Pulmonary artery endothelial cell (primary cell): ENCODE measurements at places on chromosomes 2 and 18.

DNA sequence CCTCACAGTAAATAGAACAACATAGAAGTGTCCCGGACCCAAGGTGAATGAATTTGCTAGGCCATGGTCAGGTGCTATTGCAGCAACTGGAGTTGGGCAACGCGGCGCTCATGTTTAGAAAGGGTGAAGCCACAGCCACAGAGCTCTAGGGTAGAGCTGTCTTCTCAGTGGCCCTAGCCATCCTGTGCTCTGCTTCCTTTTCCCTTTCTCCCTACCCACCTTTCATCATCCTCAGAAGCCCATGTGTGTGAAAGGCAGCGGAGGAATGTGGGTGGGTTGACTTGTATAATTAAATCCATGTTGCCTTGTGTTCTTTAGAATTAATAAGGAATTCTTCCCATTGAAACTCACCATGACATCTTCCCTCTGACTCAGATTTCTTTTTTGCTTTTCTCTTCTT is 336.7 kb downstream of the OSR1 start:
- DNase-seq: no peak

DNA sequence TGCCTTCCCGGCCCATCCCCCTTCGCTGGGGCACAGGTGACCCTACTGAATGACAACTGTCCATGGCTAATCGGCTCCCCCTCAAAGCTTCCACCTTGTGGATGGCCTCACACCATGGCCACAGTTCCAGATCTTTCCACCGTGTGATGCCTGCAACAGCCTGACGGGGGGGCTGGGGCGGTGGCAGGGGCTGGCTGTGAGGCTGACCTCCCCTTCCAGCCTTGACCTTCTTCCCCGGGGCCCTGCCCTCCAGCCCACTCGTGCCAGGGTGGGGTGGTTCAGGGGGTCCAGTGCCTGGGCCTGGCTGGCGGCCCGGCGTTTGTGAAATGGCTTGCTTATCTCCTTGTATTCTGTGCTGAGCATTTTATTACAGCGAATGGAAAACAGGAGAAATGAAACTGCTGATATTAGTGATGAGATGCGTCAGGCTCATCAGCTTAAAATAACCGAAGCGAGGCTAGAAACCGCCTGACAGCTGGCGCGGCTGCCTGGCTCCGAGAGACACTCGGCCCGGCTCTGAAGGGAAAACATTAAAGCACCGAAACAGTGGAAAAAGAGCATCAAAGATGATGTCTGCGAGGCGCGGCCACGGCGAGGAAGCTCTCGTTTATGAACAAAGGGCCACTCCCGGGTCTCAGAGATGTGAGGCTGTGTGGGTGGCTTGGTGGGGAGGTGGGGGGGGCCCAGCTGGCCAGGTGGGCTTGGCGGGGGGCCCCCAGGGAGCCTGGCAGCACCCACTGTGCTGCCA is 916 bp upstream of the PDCD1 start:
- DNase-seq: no peak

- DNase-seq: peak; percentile 13
Measured at GRCh38 chr2:164495491-164496223, 125.6 kb downstream of the GRB14 start.

- DNase-seq: no peak
Measured at GRCh38 chr2:8477552-8478470, 204.0 kb upstream of the ID2 start.

- no peak for DNase-seq
Measured at GRCh38 chr2:33583194-33583938, 15.7 kb downstream of the FAM98A start.

GRCh38 chr2:237056287-237056875 is 29.3 kb upstream of the COPS8 start:
- no peak for DNase-seq

GRCh38 chr18:49400398-49401072 is 59.9 kb downstream of the DYM start:
- no peak for DNase-seq

- DNase-seq: no peak
Measured at GRCh38 chr2:12457831-12458230, 258.9 kb upstream of the TRIB2 start.

- no peak for DNase-seq
Measured at GRCh38 chr2:8259841-8260178, 422.0 kb upstream of the ID2 start.

DNA sequence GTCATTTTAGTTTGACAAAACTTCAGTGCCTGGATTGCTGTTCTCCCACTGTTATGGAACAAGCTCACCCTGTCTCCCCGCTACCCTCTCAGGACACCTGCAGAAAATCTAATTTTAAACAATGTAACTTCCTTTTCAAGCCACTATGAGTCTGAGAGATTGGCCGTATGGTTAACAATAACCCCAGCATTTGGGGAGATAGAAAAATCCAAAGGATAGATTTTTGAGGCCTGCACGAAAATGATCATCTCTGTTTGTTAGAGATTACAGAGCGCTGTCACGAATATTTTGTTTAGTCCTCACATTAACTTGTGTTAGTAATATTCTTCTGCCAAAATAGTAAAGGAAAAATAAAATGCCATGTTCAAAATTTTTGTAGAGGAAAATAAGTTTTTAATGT is 24.7 kb downstream of the CAB39 start:
- DNase-seq: no peak

GRCh38 chr2:215454519-215455246 is 18.8 kb upstream of the FN1 start:
- DNase-seq: no peak

GRCh38 chr2:149399934-149400615 is 69.7 kb downstream of the LYPD6 start:
- no peak for DNase-seq

DNA sequence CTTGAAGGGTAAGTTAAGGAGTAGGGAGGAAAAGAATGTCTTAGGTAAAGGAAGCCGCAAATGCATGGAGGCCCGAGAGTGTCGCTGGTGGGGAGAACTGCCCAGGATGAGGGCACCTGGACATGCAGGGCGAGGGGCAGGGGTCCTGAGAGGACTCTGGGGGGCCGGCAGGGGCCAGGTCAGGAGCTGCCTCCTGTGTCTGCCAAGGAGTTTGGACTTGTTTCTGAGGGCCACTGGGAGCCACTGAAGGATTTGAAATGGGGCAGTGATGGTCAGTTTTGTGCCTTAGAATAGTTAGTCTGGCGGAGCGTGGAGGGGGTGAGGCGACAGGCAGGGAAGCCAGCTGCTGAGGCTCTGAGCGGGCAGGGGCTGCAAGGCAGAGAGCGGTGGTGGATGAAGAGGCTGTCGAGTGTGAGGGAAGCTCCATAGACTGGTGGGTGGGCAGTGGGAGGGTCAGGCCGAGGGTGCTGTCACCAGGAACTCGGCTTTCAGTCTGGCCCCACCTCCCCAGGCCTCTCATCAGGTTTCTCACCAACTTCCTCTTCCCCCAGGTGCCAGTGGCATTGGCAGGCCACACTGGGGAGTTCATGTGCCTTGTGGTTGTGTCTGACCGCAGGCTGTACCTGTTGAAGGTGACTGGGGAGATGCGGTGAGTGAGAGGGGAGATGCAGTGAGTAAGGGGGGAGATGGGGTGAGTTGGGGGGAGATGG is 14.7 kb upstream of the SLC4A3 start:
- no peak for DNase-seq

DNA sequence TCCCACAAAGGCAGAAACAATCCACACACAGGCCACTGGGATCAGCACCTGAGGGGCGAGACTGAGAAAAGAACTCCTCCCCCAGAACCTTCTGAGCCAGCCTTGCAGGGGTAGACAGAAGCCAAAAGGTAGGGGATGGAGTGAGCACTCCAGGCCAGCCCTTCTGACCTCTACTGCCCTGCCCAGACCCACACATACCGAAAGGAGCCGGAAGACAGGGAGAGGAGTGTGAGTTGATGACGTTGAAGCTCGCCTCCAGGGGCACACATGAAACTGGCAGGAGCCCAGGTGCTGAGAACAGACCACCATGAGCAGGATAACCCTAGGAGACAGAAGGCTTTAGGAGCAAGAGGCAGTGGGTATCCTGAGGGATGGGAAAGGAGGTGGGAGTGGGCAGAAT is 1.8 kb downstream of the SLC23A3 start:
- no peak for DNase-seq
